ENCODE measurements at places on chromosomes 13 and 19.

DNA sequence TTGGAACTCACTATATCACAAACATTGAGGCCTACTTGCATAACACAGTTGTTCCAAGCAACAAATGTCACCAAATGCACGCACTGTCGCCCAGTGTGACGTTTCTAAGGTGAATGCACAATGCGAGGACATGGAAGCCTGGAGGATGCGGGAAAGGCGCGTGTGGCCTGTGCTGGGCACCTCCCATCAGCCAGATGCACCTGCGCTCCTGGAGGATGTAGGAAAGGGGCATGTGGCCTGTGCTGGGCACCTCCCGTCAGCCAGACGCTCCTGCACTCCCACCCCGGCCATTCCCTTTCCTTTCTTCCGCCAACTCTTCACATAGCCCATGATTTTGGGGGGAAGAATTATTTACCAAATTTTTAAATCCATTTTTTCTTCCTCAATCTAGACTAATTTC is 202.4 kb upstream of the SOX1 start:
- no peak for DNase-seq

DNA sequence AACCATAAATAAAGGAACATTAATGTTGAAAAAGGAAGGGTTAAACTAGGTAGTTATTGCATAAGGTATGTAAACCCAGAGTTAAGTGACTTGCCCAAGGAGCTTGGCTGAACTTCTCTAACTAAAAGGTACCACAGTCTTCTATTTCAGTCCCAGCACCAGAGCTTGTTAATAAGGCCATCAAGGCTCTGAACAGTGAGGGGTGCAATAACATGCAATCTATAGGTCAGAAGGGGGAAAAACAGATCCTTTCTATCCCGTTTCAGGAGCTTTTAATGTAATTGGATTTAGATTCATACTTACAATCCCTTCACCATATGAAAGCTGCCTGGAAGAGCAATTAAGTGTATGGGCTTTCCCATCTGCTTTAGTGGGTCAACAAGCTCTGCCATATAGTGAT is 441.5 kb upstream of the SPRY2 start:
- DNase-seq: no peak

GRCh38 chr19:18529782-18530181 is 7.9 kb upstream of the ELL start:
- no peak for DNase-seq

- no peak for DNase-seq
Measured at GRCh38 chr13:100203696-100204367, 114.9 kb downstream of the PCCA start.

- peak; percentile 84 for DNase-seq
Measured at GRCh38 chr13:44818428-44818827, 170.8 kb downstream of the NUFIP1 start.

GRCh38 chr13:46667687-46668281 is 114.8 kb downstream of the LRCH1 start:
- DNase-seq: no peak

- no peak for DNase-seq
Measured at GRCh38 chr19:14992780-14993179, 13.1 kb upstream of the SLC1A6 start.
